ENCODE measurements at places on chromosomes 7 and 10.

DNA sequence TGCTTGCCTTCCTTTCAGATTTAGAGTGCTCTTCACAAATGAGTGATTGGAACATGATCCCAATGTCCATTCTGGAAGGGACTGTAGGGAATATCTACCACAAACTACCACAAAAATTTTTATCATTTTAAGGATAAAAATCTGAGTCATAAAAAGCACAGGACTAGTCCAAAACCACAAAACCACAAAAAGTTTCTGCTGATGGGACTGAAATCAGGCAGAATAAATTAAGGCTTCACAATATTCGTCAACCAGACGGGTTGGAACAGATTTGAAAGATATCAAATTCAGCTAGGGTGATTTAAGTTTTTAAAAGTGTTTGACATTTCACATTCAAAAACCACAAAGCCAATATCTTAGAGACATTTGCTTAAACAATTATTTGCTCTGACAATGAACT lies 100.1 kb upstream of the PTN start:
- no peak for DNase-seq

GRCh38 chr7:114718861-114719260 lies 203.0 kb upstream of the MDFIC start:
- DNase-seq = no peak

GRCh38 chr7:35254496-35255442 lies 869 bp upstream of the TBX20 start:
- DNase-seq = peak; percentile 12

DNA sequence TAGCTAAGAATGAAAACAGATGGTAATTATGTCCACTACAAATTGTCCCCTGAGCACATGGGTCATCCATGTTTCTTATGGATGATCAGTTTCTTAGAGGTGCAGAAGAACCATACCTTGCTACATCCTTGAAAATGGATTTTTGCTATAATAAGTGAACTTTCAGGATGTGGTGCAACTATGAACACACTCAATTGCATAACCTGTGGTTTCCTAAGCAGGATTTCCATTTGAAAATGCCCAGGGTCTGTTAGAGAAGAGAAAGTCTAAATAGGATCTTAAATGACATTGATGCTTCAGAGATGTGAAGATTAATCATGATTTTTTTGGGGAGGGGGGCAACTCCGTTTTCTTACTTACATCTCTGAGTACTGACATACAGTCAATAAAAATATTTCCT lies 39.6 kb upstream of the CACNB2 start:
- DNase-seq = no peak

GRCh38 chr10:113820507-113820906 lies 33.4 kb downstream of the DCLRE1A start:
- peak; percentile 59 for DNase-seq

GRCh38 chr7:64758151-64758550 lies 36.1 kb upstream of the ZNF138 start:
- DNase-seq = no peak

DNA sequence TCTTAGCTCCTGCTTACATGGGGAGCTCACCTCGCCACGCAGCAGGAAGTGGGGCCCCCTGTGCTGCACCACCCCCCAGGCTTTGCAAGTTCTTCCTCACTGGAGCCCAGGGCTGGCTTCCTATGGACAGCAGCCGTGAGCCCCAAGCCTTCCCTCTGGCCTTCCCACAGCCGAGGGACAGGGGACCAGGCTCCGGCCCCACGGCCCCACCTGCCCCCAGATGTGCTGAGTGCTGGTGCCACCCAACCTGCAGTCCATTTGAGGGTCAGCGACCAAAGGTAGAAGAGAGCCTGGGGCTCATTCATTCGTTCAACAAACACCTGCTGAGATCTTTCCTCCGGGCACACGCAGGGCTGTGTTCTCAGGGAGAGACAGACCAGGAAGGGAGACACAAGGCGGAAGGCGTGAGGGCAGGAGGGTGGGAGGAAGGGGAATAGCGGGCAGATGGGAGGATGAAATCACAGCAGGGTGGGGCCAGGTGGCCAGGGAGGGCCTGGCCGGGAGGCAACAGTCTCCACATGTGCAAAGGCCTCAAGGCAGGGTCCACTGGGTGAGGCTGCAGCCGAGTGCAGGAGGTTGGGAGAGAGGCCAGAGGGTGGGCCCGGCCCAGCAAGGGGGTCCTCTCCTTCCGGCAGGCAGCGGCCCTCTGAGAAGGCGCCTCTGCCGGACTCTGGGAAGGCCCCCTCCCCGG lies 100.1 kb downstream of the FOXL3 start:
- DNase-seq = no peak

GRCh38 chr10:22665329-22665728 lies 49.0 kb downstream of the PIP4K2A start:
- DNase-seq = no peak

GRCh38 chr7:112060625-112061024 lies 145.6 kb downstream of the DOCK4 start:
- no peak for DNase-seq

- DNase-seq = no peak
Measured at GRCh38 chr10:69677985-69678654, 48.1 kb downstream of the FAM241B start.

- no peak for DNase-seq
Measured at GRCh38 chr7:22723181-22723601, 3.8 kb upstream of the IL6 start.

DNA sequence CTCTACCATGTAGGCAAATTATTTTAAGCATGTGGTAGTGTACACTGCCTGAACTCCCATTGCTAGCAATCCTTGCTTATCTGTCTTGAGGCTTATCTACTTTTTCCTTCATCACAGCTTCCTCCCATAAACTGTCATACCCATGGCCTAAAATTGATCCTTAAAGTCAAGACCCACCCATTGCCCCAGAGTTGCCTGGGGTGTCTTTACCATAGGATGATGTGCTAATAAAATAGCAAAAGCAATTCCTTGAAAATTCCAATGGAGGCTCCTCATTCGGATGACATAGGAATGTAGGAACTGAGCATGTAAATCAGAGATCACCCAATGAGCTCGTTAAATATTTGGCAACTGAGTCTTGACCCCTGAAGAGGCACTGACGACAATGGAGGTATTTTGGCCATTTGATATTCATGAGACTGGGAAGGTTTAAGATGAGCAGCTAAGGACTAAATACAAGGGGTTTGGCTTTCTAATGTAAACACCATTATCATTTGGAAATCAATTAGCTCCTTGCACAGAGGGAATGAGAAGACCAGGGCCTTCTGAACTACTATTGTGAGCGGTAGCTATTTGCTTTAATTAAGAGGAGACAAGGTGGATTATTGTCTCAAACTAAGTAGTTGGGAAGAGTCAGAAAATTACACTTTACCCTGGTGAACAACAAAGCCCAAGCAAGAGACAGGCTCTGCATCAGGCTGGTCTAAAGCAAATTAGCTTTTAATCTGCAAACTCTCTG lies 234.9 kb downstream of the GATA3 start:
- no peak for DNase-seq

DNA sequence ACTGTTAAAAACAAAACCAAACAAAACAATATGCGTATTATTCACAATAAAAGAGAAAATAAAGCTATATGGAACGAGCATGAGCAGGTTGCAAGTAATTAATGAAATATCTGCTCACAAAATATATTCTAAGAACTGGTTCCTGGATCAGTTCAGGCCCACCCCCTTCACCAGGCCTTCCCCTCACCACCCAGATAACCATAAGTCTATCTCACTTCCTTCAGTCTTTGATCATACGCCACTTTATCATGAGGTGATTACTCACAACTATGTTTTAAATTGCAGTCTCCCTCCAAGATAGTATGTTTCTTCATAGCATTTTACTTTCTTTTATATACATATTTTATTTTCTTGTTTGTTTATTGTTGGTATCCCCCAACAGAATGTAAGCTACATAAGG lies 263.1 kb upstream of the HGF start:
- DNase-seq = no peak

- DNase-seq = no peak
Measured at GRCh38 chr7:42254217-42254616, 17.2 kb upstream of the GLI3 start.

- DNase-seq = no peak
Measured at GRCh38 chr10:133243593-133243992, 5.9 kb downstream of the VENTX start.

GRCh38 chr7:127391591-127392181 lies 822 bp downstream of the ZNF800 start:
- peak; percentile 28 for DNase-seq

GRCh38 chr7:158943713-158944112 lies 87.4 kb downstream of the DYNC2I1 start:
- no peak for DNase-seq

- DNase-seq = no peak
Measured at GRCh38 chr7:123485187-123485586, 49.2 kb downstream of the IQUB start.

GRCh38 chr7:69732203-69732602 lies 133.9 kb downstream of the AUTS2 start:
- DNase-seq = no peak

DNA sequence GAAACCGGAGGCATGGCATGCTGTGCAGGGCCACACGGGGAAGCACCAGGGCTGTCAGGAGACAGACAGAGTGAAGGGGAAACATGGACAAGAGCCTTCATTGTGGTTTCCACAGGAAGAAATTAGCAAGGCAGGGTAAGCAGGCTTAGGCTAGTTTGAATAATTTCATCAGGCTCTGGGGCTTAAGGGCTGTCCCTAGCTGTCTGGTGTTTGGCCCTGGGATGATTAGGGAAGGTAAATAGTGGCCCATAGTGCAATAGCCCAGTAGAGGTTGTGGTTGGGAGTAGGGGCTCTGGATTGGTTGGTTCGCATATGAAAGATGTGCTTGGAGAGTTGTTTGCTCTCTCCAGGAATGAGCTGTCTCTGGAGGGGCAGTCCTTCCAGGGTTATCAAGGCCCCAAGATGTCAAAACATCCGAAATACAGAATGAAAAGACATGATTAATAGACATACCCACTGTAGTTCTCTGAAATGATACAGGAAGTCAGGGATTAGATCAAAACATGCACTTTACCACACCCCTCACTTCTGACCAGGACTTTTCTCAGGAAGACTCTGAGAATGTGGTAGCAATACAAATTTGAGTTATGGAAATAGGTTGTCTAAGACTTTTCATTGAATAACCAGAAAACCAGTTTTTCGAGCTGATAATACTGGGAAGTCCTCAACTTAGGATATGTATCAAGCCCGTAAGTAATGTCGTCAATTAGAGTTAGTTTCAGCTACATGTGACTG lies 224.9 kb upstream of the NFE2L3 start:
- no peak for DNase-seq

GRCh38 chr10:86376403-86376802 lies 9.8 kb upstream of the GRID1 start:
- DNase-seq = no peak

DNA sequence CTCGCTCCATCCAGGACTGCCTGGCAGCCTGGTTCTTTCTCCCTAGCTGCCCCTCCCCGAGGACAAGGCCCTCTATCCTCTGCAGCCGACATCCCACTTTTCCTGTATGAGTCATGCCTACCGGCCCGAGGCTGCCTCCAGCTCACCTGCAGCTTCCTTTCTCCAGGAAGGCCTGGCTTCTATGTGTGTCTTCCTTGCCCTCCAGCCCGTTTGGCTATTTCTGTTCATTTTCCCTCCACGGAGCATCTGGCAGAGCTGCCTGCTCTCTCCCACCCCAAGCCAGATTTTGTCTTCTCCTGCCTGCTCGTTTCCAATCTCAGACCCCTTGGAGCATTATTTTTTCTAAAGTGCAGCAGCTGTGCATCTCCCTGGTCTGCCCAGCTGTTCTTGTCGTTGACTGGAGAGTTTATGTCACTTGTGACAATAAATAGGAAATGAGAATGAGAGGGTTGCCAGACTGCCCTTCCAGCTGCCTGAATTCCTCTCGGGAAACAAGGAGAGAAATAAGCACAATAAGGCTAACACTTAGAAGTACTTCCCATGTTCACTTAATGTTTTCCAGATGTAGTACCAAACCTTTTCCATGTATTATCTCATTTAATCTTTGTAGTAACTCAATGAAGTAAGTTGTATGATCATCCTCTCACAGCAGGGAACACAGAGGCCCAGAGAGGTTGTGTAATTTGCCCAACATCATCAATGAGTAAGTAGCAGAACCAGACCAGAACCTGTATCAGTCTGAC lies 19.7 kb downstream of the UBTD1 start:
- DNase-seq = peak; percentile 38

GRCh38 chr7:46604241-46604661 lies 683.2 kb upstream of the IGFBP3 start:
- DNase-seq = no peak

- no peak for DNase-seq
Measured at GRCh38 chr7:108723381-108723814, 153.7 kb downstream of the DNAJB9 start.

- peak; percentile 81 for DNase-seq
Measured at GRCh38 chr10:95374597-95375209, 83.9 kb upstream of the PDLIM1 start.

GRCh38 chr10:96235326-96236089 lies 35.9 kb downstream of the BLNK start:
- DNase-seq = no peak

- DNase-seq = no peak
Measured at GRCh38 chr7:130150587-130150986, 54.6 kb downstream of the TMEM209 start.

DNA sequence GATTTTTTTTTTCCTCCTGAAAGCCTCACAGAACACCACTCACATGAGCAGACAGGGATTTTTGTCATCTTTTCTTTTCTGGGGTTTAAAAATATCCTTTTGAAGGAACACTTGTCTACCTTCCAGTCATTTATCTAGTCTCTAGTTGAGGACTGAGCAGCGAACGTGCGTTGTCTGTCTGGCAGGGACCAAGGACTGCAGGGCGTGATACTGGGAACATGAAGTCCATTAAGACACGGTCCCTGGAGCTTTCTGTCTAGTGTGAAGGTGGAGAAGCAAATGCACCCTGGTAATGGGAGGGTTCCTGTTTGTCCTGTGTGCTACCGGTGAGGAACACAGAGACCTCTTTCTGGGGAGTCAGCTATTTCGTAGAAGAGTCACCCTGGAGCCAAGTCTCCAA lies 207.4 kb downstream of the TMEM178B start:
- no peak for DNase-seq

- DNase-seq = no peak
Measured at GRCh38 chr10:7541137-7542087, 125.4 kb downstream of the ITIH5 start.

DNA sequence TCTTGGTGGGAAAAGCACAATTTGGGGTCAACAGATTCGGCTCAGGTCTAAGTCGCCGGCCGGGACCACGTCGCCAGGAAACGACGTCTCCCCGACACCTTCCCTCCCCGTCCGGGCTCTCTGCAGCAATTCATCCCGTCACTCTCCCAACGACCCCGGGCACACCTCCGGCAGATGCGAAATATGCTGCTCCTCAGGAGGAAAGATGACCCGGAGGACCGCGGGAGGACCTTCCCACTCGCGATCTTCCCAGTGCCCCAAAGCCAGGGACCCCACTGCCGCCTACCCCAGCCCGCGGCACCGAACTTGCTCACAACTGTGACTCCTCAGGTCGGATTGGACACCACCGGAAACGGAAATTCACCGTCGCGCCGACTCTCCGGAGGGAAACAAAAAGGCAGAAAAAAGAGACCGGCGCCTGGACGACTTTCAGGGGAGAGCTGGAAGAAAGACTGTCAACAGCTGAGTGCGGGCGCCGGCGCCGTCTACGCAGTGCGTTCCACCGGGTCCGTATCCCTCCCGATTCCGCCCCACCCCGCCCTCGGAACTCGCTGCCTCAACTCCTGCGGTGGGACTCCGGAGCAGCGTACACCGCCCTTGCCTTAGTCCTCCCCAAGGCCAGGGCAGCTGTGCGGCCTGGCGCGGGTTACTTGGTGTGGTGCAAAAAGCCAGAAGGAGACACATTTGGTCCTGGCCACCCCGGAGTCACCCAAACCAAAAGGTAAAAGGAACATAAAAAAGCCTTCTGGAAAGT lies 13.8 kb upstream of the SEC24C start:
- peak; percentile 83 for DNase-seq
